LHCN-M2 (cell line): ENCODE measurements at places on chromosomes 7 and 10. TPM values are rescaled to one million over a fixed set of nuclear protein-coding genes. Genes with fewer than 3 reads are reported as not detected.

GRCh38 chr7:44488955-44489354 is 1.5 kb downstream of the NUDCD3 start:
- no peak for DNase-seq

GRCh38 chr10:127319271-127319670 is 122.9 kb upstream of the INSYN2A start:
- no peak for DNase-seq

- DNase-seq = no peak
Measured at GRCh38 chr7:121436136-121436535, 40.0 kb upstream of the FAM3C start.

DNA sequence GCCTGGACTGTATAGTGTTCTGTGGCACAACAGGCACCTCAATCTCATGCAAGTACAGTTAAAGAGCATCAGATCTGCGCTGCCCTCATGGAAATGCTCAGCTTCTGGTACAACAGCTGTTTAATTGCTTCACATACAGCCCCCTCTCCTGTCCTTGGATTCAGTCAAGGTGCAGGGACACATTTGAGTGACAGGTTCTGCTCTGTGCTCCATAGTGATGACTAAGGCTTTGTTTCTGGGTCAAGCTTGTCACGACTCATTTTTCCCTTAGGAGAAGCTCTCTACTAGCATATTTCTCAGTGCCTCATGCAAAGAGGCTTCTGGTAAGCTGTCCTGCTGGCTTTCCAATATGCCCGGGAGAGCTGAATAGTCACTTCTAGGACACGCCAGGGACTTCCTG is 26.8 kb upstream of the MYO3A start:
- DNase-seq = no peak

RNF148 gene
- total RNA-seq = not detected in 2 replicates

MYL10 gene
- total RNA-seq = 0.34 TPM in 1 of 2 replicates, not detected in the other
